Right ventricle myocardium inferior (tissue), 1 donor: ENCODE measurements at places on chromosomes 5 and 9. TPM values are rescaled to one million over a fixed set of nuclear protein-coding genes. Genes with fewer than 3 reads are reported as not detected.

DNA sequence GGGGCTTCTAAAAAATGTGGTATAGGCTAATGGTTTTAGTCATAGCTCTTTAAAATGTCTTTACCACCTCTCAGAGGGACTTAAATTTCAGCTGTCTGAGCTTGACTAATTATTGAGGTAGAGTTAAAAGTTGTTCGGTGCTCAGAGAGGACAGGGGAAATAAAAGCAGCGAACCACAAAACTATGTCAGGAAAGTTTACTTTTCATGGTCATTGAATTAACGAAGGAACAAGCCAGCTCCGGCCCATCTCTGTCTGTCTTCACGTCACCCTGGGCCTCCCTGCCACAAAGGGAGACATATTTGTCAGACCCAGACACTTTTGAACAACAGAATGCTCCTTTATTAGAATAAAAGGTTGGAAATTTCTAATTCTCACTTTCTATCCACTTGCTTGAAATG lies 98.8 kb upstream of the EFNA5 start:
- no peak for DNase-seq

- no peak for DNase-seq
Observed at GRCh38 chr9:119044806-119045205, 324.4 kb downstream of the BRINP1 start.

GRCh38 chr5:14445013-14445412 lies 136.6 kb upstream of the OTULINL start:
- no peak for DNase-seq

GRCh38 chr5:1180096-1180495 lies 21.3 kb upstream of the SLC6A19 start:
- peak; percentile 57 for DNase-seq

DNA sequence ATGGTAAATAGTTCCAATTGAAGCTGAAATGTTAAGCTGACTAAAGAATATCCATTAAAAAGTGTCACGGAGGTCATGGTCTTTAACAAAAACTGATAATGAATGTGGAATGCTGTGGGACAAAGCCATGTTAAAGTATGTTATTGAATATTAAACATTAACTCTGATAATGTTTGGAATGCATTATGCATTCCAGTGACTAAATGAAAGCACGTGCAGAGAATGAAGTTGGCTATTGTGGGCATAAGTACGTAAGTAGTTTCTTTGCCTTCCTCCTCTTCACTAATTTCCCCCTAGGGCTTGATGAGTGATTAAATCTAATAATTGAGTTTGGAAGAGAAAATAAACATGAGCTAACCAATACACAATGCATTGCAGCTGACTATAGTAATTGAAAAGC lies 640.4 kb upstream of the CDH10 start:
- DNase-seq, result no peak

SLIT3 gene
- total RNA-seq, result 12.4 TPM
